ENCODE measurements at places on chromosomes 5 and 9. TPM values are rescaled to one million over a fixed set of nuclear protein-coding genes. Genes with fewer than 3 reads are reported as not detected.

Gene GFM2
- total RNA-seq, result 22.6 TPM

DNA sequence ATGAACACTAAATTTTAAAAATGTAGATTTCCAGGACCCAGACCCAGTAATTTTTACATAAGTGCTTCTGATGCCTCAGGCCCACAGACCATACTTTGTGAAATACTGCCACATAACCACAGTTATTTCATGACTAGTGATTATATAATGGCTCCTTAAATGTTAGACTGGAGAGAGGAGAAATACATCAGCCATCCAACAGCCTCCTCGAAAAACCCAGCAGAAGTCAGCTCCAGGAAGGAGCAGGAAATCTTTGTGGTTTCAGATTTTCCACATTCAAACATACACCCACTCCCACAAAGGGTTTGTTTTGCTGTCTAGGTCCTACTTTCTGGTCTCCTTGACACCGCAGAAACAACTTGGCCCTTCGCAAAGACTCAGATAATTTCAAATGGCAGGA lies 455.2 kb downstream of the DTWD2 start:
- DNase-seq, result no peak

DNA sequence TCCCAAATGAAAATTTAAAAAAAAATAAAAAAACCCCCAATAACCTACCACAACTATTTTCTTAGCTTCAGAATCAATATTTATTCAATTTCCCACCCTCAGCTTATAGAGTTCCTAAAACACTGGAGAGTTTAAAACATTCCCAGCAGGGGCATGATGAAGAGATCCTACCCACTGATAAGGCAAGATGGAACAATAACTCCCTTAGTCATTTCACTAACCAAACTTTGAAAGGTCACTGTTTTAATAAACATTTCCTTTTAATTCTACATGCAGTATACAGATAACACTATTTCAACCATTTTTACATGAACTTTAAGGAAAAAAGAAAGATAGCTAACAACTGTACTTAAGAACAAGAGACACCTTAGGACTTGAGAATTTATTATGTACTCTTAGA lies 34.9 kb upstream of the ACOT12 start:
- no peak for DNase-seq

- no peak for DNase-seq
Measured at GRCh38 chr5:167096816-167097215, 1194.6 kb upstream of the WWC1 start.

DNA sequence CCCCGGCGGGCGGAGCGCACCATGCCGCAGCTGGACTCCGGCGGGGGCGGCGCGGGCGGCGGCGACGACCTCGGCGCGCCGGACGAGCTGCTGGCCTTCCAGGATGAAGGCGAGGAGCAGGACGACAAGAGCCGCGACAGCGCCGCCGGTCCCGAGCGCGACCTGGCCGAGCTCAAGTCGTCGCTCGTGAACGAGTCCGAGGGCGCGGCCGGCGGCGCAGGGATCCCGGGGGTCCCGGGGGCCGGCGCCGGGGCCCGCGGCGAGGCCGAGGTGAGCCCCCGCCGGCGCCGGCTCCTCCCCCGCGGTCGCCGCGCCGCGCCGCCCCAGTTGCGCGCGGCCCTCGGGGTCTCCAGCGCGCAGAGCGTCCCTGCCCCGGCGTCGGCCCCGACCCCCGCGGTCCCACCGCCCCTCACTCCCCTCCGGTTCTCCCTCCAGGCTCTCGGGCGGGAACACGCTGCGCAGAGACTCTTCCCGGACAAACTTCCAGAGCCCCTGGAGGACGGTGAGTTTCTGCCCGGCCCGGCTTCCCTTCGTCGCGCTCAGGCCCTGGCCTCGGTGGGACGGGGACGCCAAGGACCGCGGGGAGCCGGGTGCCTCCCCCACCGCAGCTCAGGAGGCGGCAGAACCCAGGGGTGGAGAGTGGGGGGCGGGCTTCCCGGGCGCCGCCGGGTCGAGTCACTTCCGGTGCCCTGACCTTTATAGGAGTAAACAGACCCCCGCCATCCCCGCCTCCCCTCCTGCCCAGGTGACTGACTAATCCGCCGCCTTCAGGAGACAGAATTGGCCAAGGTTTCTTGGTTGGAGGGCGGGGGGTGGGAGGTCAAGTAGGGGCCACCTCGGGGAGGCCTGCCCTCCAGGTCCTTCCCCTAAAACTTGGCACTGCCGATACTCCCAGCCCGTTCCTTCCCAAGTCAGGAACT lies 665 bp downstream of the TCF7 start:
- DNase-seq, result no peak

GRCh38 chr5:89697581-89697980 lies 712.0 kb downstream of the CETN3 start:
- no peak for DNase-seq

GRCh38 chr9:124429530-124429867 lies 14.3 kb upstream of the PSMB7 start:
- DNase-seq, result no peak

- DNase-seq, result no peak
Measured at GRCh38 chr5:32507738-32508434, 63.3 kb upstream of the ZFR start.

DNA sequence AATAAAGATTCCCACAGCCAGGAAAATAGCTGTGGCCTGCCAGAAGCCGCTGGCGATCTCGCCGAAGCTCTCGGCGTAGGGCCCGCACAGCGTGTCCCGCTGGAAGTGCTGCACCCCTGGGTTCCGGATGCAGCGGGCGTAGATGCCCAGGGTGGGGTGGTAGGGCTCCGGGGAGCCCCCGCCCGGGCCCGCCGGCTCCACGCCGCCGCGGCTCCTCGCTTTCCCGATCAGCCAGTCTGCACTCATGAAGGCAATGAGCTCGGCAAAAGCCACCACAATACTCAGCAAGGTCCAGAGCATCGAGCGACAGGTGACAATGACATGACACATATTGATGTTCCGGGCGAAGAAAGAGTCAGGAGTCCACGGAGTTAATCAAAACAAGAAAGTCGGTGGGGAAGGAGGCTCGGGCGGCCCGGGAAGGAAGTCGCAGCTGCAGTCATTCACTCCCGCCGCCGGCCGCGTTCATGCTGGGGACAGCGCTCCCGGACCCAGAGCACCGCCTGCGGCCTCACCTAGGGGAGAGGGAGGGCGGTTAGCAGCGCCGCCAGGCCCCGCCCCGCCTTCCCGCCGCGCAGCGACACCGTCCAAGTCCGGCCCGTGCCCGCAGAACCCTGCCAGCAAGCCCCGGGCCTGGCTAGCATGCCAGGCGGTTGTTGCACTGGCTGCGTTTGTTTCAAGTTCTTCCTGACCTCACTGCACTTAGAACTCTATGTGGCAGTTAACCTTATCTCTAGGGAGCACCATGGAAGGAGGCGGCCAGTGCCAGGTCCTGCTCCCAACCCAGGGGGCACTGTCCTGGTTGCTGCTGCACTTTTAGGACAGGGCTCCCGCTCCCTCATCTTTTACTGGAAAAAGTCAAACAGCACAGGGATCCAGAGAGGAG lies 138.4 kb downstream of the LHFPL2 start:
- peak; percentile 54 for DNase-seq

Gene CNTFR
- total RNA-seq, result not detected
